ENCODE measurements at places on chromosomes 1 and 21.
A peak's percentile ranks its signal among the peaks of the same experiment; 100 is the strongest.

- peak; percentile 24 for DNase-seq
Observed at GRCh38 chr1:101996825-101997465, at the start of gene OLFM3. OLFM3 (minus strand) TSS chr1:101996926.

DNA sequence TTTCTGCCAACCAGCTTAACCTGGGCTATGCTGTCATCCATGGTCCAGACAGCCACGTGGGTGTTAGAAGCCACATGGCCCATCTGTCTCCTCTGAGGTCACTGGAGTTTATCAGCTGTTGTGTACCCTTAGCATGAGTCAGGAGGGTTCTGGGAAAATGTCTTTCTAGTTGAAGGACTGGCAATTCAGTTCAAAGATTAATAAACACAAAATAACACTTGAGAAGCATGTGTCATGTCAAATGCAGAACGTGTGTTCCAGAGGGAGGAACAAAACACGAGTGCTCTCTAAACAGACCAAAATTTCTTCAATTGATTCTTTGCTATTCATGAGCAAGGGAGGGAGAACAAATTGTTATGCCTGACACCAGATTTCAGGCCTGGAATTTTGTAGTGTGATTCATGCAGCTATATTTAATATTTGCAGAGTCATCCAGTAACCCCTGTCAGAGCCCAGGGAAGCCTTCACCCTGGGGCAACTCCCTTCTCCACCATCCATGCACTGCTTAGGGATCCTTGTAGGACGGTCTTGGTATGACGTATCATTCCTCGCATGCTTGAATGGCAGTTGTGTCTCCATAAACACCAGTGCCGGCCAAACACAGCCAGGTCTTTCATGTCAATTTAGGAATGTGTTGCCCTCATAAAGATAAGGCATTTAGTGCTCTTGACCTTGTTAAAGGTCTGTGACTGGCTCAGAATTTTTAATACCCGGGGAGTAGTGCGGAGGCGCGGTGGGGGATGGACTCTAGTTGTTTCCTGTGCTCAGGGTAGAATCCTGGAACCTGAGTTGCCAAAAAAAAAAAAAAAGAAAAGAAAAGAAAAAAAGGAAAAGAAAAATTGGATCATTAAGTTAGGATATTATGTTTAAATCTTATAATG is 27.7 kb upstream of the DYRK1A start:
- DNase-seq = peak; percentile 95

- DNase-seq = no peak
Observed at GRCh38 chr1:101086783-101087182, 61.2 kb upstream of the DPH5 start.

GRCh38 chr1:201319631-201320030 is 36.3 kb downstream of the PKP1 start:
- DNase-seq = no peak

DNA sequence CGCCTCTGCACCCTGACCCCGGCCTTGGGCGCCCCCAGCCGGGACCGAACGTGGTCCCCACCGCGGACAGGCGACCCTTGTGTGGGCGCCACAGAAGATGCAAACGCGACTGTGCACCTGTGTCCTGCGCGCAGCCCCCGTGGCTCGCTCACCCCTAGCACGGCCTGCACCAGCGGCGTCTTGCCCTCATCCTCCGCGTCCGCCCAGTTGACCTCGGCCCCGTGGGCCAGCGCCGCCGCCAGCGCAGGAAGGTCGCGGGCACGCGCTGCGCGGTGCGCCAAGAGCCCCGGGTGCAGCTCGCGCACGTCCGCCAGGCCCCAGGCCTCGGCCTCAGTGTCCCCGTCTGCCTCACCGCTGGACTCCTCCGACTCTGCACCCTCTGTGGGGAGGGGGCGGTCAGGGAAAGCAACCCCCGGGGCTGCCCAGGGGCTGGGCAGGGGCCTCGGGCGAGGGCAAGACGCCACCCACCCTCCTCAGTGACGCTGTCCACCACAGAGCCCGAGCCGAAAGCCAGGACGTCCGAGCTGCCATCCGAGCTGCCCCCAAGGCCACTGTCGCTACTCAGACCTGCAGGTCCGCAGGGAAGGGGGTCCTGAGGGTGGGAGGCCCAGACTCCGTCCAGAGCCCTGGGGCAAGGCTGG is 13.4 kb downstream of the ACAP3 start:
- DNase-seq = no peak

DNA sequence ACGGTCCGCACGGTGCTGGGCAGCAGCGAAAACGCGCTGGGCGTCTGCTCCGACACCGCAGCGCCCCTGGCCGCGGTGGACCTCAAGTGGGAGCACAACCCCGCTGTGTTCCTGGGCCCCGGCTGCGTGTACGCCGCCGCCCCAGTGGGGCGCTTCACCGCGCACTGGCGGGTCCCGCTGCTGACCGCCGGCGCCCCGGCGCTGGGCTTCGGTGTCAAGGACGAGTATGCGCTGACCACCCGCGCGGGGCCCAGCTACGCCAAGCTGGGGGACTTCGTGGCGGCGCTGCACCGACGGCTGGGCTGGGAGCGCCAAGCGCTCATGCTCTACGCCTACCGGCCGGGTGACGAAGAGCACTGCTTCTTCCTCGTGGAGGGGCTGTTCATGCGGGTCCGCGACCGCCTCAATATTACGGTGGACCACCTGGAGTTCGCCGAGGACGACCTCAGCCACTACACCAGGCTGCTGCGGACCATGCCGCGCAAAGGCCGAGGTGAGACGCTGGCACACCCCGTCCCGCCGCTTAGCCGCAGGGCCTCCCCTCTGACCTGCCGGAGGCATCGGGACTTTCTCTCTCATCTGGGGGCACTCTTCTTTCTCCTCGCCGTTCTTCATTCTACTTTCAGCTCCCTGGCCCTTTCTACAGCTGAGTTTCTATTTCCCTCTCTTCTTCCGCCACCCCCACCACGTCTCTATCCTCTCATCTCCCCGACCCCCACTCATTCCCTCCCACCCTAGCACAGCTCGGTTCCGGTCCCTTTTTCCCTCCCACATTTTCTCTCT is 1.0 kb downstream of the NPR1 start:
- DNase-seq = no peak

DNA sequence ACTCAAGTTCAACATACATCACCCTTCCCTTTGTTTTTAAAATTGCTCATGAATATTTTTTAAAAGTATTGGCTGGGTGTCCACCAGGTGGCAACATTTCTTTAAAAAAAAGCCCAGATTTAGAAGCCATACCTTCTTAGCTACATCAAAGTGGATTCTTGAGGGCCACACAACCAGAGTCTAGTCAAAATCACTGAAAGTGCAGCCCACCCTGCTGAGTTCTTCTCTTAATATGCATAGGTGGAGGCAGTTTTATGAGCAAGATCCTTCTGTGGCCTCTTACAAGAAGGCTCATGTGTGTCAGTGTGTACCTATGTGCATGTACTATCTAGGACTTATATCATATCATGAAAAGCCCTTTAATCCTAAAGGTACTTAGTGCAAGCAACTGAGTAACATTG is 16.9 kb upstream of the GNG12 start:
- peak; percentile 30 for DNase-seq

GRCh38 chr1:39564340-39564739 is 12.2 kb downstream of the PABPC4 start:
- DNase-seq = no peak

- peak; percentile 6 for DNase-seq
Observed at GRCh38 chr1:187689129-187689528, 860.4 kb downstream of the PLA2G4A start.

- DNase-seq = no peak
Observed at GRCh38 chr1:228914700-228915099, 179.4 kb downstream of the RHOU start.

GRCh38 chr1:84823511-84823910 is 69.5 kb downstream of the LPAR3 start:
- DNase-seq = no peak

DNA sequence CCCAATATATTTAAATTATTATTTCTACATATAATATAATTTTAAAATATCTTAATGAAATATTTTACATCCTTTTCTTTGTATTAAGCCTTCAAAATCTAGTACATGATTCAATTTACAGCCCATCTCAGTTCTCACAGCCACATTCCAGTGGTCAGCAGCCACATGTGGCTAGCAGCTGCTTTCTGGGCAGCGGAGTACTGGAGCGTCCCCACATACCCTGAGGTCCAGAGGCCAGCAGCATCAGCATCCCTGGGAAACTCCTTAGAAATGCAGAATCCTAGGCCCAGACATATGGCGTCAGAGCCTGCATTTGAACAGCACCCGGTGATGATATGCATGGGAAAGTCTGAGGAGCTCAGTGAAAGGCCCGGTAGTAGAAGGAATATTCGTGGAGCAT is 8.6 kb upstream of the LHX4 start:
- no peak for DNase-seq

- no peak for DNase-seq
Observed at GRCh38 chr1:228109962-228110488, 926 bp upstream of the MRPL55 start.

DNA sequence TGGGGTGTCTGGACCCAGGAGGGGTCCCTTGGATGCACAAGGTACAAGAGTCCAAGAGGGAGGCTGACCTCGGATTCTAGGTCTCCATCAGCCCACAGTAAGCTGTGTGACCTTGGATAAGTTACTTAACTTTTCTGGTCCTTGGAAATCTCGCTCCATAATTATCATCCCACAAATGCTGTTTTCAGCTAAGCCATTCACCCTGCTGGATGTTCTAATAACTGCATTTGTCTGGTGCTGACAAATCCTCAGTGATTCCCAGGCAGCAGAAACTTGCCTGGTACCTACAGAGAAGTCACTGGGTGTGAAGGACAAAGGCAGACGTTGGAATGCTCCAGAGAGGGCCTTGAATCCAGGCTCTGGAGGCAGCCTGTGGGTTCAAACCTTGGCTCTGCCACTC is 89.7 kb downstream of the IGSF21 start:
- DNase-seq = no peak

GRCh38 chr21:14617871-14618270 is 71.8 kb upstream of the SAMSN1 start:
- DNase-seq = no peak

DNA sequence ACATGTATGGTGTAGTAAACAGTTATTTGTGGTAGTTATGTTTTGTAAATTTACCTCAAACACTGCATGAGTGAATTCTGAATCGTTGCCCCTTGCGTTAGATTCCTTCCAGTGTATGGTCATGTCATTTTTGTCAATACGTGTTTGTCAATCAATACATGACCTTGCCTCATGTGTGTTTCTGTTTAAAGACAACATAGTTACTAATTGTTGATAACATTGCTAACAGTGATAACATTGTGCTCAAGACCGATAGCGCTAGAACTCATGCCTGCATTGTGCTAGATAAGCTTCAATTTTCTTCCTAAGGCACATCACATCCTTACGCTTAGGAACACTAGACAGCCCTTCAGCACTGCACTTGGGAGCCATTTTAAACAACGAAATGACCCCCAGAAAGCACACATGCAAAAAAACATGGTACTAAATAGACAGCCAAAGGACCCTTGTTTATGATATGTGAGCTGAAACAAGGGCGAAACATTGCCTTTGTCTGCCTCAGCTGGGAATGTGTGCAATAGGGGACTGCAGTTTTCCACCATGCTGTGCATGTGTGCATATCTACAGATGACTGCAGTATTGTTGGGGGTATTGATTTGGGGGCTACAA is 37.3 kb downstream of the MRPS6 start:
- DNase-seq = no peak

GRCh38 chr1:196680107-196680506 is 28.3 kb downstream of the CFH start:
- DNase-seq = peak; percentile 19

DNA sequence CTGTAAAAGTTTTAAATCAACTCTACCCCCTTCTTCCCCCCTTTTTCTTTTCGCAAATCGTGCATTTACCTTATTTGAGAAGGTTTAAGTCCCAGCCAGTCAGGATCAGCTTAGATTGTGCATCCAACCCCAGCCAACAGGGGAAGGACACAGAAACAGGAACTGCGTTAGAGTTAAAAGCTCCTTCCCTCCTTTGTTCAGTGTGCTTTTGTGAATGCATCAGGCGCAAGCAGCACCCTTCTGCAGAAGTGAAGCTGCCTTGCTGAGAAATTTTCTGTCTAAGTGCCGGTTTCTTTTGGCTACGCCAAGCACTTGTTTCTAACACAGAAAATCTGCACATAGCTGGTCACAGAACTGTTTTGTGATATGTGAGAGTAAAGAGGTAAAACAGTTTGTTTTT is 56.2 kb upstream of the PRRC2C start:
- no peak for DNase-seq

GRCh38 chr1:59282951-59283350 is 13.9 kb upstream of the FGGY start:
- no peak for DNase-seq

DNA sequence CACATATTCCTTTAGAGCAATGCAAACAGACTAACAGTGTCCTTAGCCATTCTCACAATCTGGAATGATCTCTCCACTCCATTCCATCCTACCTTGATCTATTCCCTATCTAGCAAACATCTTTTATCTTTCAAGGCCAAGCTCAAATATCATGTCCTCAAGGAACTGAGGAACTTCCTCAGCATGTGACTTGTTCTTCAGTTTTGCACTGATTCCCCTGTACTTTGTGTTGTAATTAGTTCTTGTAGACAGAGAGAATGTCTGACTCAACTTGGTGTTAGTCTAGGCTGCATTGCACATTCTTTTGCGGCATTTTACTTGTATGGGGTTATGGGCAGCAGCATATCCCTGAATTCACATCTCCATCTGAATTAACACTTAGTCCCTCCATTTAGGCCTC is 31.5 kb upstream of the GJA5 start:
- no peak for DNase-seq

DNA sequence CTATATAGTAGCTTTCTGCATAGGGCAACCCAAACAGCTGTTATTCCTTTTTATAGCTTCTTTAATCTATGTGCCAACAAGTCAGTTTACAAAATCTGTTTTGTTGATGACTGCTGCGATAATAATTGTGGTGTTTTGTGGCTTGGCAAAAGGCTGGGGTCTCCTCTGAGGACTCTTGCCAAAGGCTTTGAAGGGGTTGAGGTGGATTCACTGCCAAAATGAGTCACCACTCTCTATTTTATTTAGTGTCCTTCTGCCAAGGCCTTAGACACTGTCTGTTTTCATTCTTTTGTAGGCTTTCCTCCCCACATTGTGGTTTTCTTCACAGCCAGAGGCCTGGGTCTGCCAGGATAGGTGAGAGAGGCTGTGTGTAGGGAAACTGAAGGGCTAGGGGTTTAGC is 161.8 kb downstream of the NFIA start:
- DNase-seq = peak; percentile 19

GRCh38 chr1:231841616-231842344 is 215.2 kb downstream of the DISC1 start:
- DNase-seq = no peak

GRCh38 chr1:172895050-172895460 is 155.7 kb downstream of the TNFSF18 start:
- DNase-seq = no peak
